8988T (cell line): ENCODE measurements at places on chromosomes 2 and 18.
A peak's percentile ranks its signal among the peaks of the same experiment; 100 is the strongest.

DNA sequence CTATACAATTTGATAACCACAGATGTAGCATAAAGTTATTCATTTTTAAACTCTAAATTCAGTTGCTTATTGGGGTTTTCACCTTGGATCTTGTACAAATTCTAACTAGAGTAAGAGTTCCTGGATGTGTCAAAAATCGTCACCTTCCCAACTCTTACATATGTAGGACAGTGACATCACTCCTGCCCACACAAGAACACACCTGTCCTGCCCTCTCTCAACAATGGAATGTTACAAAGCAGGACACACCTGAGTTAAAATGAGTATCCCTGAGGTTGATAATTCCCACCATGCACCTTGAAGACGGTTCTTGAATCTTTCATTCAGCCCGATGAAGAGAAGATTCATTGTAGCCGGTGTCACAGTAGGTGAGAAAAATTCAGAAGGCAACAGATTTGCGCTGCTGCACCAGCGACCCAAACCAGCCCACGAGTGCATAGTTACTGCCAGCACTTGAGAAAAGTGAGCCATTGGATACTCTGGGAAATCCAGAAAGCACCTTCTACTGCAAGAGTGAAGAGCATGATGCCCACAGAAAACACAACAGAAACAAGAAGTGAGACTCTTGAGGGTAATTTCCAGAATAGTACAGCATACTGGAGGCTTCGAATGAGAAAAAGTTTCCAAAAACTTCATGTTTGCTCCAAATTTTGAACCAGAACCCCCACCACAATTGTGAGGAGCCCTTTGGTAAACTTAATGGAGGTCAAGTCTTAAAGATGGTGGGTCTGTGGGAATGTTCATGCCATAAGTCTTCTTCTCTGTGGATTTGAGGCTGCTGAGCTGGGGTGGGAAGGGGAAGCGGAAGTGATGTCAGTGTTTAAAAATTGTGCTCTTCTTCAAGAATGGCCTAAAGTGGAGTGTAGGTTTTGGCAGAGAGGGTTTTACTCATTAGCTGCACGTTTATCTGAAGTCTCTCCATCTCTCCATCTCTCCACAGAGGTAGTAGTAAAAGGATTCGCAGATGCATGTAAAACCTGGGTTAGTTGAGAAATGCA, 34.7 kb upstream of the ADAM23 start:
- no peak for DNase-seq

GRCh38 chr2:232592772-232593395, 40.5 kb upstream of the EFHD1 start:
- DNase-seq, result no peak

GRCh38 chr18:51447351-51448342, 250.2 kb upstream of the MEX3C start:
- no peak for DNase-seq

GRCh38 chr2:49369650-49370049, 215.3 kb upstream of the FSHR start:
- no peak for DNase-seq

GRCh38 chr2:52955079-52955478, 812.5 kb upstream of the CHAC2 start:
- no peak for DNase-seq

- DNase-seq, result no peak
Measured at GRCh38 chr2:123826729-123827271, 198.3 kb upstream of the CNTNAP5 start.

- DNase-seq, result no peak
Measured at GRCh38 chr2:225008935-225009334, 33.3 kb downstream of the DOCK10 start.

GRCh38 chr2:240620149-240620731, 5.0 kb upstream of the GPR35 start:
- peak; percentile 5 for DNase-seq

GRCh38 chr2:179264368-179265081, at the start of gene SESTD1:
Gene SESTD1, minus strand, starts transcription at chr2:179264832. Its CDS starts 72,991 bp downstream, at chr2:179191841.
- peak; percentile 60 for DNase-seq

GRCh38 chr2:135174810-135175093, 122.7 kb downstream of the RAB3GAP1 start:
- no peak for DNase-seq

DNA sequence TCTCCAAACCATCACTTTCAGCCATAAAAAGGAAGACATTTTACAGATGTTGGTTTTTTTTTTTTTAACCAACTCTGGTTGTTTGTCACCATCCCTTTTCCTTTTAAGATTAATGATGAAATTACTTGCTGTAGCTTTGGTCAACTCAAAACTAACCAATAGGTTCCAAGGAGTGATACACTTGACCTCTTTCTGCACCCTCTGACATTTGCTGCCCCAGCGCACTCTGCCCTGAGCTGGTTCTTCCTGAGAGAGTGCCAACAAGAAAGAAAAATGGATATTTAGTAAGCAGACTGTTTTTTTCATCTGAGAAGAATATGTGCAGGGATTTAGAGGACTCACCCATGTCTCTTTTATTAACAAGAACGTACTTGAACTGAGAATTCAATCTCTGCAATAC, 520.0 kb downstream of the TXNL1 start:
- no peak for DNase-seq

- no peak for DNase-seq
Measured at GRCh38 chr2:108535357-108535631, 1.0 kb downstream of the LIMS1 start.
